ENCODE measurements at places on chromosomes 13 and 19.

DNA sequence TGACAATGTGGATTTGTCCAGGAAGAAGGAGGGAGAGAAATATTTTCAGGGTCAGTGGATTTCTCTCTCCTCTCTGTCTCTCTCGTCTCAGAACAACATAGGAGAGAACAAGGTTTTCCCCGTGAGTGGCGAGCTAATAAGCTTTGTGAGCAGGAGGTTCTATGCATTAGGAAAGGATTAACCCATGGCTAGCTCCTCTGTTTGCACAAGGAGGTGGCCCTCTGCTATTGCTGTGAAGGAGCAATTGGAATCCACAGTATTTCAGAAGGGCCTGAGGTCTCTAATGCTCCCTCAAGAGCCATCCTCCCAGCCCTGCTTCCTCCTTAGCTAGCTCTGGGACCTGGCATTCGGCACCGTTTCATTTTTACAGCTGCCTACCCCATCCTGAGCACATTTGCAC is 288.9 kb upstream of the MAB21L1 start:
- no peak for DNase-seq

DNA sequence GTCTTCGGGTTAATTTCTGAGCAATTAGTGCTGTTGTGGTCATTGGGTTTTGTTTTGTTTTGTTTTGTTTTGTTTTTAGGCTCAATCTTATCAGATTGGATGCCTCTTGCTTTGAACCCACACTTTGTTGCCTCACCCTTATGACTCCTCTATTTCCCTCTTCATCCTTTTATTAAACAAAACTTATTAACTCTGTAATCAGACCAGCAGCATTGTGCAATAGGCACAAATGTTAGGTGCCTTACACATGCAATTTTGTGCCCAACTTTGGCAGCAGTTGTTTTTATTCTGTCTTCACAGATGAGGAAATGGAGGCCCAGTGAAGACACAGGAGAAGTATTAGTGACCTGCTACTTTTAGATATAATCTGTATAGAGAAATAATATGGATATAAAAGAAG is 377.7 kb downstream of the KCNRG start:
- no peak for DNase-seq

DNA sequence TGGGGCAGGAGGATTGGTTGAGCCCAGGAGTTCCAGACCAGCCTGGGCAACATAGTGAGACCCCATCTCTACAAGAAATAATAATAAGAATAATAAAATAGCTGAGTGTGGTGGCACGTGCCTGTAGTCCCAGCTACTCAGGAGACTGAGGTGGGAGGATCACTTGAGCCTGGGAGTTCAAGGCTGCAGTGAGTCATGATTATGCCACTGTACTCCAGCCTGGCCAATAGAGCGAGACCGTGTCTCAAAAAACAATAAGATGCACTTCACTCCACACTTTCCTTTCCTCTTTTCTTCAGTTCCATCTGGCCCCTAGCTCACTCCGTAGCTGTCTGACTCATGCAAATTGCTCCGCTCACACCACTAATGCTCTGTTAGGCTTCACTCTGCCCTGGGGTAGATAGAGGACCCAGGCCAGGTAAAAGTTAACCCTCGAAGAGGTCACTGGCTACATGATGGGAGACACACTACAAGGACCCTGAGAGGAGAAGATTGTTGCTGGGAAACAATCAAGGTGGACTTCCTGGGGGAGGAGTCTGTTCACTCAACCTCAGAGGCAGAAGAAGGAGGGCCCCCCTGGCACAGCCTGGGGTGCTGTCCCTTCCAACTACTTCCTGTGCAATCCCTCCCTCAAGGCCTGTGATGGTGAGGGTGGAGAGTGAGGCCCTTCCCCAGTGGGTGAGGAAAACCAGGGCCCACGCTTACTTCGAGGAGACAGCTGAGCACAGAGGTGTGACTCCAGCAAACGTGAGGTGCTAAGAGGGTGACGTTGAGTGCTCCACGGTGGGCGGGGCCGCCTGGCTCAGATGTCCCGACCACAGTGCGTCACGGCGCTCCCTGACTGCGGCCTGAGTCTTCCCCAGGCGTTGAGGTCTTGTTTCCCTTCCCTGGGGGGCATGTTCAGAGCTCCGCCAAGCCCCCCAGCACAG is 8.8 kb upstream of the TNFSF9 start:
- DNase-seq: no peak

DNA sequence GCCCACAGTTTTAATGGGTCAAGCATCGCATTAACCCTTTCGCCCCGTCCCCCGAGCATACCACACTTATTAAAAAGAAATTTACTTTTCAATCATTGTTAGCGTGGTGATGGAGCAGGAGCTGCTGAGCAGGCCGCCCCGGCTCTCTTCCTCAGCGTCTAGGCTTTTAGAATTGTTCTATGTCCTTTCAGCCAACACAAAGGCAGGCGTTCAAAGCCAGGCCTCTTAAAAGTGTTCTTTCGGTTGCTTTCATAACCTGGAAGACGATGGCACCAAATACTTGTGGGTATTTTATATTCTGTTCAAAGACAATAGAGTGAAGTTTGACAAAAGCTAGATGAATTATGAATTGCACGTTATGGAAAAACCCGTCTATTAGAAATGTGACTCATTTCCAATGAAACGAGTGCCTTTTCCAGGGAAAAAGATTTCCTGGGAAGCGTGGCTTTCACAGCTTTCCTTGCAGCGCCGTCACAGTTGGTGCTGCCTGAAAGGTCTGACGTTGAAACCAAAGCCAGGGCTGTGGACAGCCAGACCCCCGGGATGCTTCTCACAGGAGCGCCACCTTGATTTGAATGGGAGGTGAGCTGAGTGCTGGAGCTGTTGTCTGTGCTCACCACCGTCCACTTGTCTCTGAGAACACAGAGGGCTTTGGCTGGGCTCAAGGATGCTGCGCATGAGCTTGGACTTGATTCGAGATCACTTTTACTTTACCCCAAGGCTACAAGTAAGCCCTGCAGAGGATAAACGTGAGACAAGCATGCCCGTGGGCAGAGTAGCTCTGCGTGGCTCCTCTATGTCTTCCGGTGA is 78.8 kb downstream of the SOX1 start:
- no peak for DNase-seq

GRCh38 chr13:29861694-29862110 is 11.3 kb upstream of the UBL3 start:
- DNase-seq: no peak

DNA sequence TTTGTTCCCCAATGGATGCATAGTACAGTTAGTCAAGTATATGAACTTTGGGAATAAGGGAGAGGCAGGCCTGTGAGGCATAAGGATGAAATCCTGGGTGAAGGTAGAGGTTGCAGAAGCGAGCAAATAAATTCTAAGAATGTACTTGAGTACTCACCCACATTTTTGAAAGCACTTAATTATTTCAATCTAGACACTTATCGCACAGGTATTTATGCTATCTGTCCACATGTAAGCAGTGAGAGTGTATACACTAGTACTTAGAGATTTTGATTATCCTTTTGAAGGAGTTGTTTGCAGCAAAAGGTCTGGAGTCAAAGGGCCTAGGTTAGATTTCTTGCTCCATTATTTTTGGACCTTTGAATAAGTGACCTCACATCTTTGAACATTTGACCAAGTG is 77.7 kb downstream of the LMO7 start:
- DNase-seq: no peak

GRCh38 chr19:28793391-28794168 is 419.4 kb downstream of the UQCRFS1 start:
- DNase-seq: peak; percentile 15

- no peak for DNase-seq
Measured at GRCh38 chr19:883661-884211, 9.3 kb downstream of the MED16 start.

GRCh38 chr13:29118471-29118870 is 298.3 kb downstream of the MTUS2 start:
- DNase-seq: no peak

- DNase-seq: no peak
Measured at GRCh38 chr13:20080377-20081164, 80.3 kb downstream of the GJA3 start.

DNA sequence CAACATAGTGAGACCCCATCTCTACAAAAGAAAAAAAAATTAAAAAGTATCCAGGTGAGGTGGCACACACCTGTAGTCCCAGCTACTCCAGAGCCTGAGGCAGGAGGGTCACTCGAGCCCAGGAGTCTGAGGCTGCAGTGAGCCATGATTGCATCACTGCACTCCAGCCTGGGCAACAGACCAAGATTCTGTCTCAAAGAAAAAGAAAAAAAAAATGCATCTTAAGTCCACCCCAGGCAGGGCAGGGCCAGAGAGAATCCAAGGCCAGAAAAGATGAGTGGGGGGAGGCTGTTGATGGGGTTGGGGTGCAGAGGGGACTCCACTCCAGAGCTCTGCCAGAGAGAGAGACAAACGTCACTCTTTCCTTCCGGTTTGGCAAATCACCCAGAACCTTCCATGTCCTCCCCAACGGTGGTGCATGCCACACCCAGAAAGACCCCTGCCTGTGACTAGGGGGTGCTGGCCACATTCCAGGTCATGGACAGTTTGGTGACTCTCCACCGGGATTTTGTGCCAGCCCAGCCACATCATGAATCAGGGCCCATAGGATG is 431 bp downstream of the FUT3 start:
- DNase-seq: no peak

GRCh38 chr13:66339214-66339613 is 890.9 kb downstream of the PCDH9 start:
- no peak for DNase-seq

DNA sequence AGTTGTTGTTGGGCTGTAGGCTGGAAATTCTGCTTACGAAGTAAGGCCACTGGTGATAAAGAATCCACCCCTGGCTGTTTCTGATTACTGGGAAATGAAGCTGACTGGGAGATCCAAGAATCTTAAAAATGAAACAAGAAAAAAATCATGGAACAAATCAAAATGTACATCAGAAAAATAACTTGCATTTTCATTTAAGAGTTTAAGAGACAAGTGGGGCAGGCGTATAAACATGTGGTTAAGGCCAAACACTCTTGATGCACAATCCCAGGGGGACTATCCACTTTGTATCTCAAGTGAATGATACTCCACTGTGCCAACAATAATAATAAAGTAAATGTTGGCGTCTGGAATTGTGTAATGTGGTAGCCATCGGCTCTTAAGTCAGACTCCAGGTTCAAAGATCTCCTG is 24.6 kb downstream of the ZMYM5 start:
- DNase-seq: no peak

DNA sequence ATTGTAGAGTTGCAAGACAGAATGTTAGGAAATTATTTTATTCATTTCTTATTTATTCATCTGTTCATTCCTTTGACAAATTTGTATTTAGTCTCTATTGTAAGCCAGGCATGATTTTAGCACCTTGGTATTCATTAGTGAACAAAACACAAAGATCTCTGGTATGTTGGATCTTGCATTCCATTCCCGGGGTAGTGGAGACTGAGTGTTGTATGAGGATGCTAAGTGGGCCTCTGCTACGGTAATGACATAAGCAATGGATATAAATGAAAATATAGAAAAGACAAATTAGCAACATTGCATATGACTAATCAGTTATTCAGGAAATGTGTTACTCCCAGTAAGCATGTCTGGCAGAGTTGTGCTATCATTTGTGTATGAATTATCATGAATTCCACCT is 449.3 kb downstream of the PCDH17 start:
- DNase-seq: no peak

DNA sequence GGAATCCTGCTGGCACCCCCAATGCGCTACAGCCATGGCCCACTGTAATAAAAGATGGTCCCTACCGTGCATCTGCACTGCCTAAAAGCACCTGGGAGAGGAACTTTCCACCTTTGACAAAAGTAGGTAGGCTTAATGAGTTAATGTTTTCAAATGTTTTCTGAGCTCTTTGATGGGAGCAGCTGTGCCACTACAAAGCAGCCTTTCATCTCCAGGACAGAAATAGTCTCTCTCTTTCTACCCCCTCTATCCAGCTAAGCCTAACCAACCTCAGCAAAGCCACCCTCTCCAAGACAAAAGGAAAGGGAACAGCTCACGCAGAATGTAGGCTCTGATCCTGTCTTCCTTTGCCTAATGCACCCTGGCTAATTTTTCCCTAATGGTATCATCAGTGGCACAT is 560.2 kb downstream of the UQCRFS1 start:
- DNase-seq: no peak

DNA sequence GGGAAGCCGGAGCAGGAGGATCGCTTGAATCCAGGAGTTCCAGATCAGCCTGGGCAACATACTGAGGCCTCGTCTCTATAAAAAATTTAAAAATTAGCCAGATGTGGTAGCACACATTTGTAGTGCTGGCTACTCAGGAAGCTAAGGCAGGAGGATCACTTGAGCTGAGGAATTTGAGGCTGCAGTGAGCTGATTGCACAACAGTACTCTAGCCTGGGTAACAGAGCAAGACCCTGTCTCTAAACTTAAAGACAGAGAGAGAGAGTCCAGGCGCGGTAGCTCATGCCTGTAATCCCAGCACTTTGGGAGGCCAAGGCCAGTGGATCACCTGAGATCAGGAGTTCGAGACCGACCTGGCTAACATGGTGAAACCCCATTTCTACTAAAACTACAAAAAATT is 4.4 kb downstream of the IFNL3 start:
- DNase-seq: no peak

DNA sequence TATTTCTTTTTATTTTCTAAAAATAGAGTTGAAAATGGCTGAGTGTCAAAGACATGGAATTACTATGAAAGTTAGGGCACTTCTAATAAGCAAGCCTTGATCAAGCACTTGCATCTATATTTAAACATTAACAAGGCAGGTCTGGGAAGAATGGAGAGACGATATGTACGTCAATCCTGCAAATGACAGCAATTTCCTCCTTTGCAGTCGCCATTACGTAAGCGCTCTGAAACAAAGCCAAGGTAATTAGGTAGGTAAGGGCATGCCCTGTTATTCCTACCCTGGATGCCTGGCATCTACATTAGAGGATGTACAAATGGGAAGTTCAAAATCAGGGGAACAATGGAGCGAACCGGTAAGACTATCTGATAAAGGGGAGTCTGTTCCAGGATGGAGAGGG is 664.0 kb upstream of the ARGLU1 start:
- no peak for DNase-seq

GRCh38 chr19:11418094-11418548 is 993 bp downstream of the RGL3 start:
- DNase-seq: no peak

Data from progenitor cell of endocrine pancreas (in vitro differentiated cells).